D341Med (cell line): ENCODE measurements at places on chromosomes 11 and 22.

DNA sequence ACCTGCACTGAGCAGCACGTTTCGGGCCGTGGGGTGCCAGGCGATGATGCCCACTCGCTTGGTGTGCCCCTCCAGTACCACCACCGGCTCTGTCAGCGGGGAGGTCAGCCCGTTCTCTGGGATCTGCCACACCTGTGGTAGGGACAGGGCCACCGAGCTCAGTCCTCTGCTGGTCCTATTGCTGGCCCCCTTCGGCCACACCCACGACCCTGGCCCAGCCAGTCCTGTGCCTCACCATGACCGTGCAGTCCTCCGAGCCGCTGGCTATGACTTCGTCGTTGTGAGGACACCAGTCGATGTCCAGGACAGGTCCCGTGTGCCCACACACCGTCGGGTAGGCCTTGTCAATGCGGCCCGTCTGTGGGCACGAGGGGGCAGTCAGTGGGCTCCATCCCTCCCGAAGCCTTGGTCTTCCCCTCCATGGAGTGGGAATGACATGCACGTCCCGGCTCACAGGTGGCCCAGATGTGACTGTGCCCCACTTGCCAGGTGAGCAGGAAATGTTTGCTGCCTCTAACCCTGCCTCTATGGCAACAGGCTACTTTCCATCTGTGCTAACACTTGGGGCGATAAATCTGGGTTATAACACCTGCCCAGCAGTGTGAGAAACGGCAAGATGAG, 1.4 kb downstream of the CORO1B start:
- DNase-seq: no peak

GRCh38 chr11:17585911-17586695, 39.0 kb downstream of the OTOG start:
- DNase-seq: no peak

DNA sequence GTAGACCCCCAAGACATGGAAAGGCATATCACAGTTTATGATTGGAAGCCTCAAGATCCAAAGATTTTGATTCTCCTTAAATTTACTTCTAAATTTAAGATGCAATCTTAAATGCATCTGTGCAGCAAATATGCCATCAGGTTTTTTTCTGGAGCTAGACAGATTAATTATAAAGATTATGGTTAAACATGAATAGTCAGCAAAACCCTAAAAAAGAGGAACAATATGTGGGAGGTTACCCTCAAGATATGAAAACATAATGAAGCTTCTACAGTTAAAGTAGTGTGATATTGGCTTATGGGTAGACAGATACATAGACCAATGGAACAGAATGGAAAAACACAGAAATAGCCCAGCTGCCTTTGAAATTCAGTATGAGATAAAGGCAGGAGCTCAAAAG, 31.7 kb downstream of the OR8B12 start:
- DNase-seq: no peak

- no peak for DNase-seq
These were observed 11.5 kb downstream of the RIC8A start for GRCh38 chr11:218815-219593.

- no peak for DNase-seq
These were observed 63.4 kb downstream of the RCN1 start for GRCh38 chr11:32154275-32154674.

DNA sequence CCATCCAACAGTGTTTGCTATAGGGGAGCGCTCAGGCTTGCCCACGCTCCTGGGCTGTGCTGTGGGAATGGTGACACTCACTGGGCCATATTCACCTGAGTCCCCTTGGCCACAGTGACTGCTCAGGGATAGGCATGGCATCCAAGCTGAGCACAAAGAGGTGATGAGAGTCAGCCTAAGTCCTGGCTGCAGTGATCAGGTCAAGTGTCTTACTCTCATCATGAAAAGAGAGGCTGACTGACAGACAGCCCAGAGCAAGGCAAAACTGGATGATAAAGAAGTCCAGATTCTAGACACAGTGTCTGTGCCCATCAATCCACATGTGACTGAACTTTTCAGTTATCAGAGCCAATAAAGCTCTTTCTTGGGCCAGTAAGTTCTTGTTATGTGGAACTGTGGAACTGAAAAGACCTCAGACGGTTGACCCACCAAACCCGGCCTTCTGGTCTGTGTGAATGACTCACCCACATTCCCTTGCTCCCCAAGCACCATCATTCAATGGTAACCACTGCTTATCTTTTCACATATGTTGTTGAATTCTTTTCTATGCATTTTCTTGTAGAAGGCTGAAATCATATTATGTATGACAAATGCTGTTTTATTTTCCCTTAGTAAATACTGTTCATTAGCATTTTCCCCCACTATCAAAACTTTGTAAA, 43.2 kb upstream of the YPEL1 start:
- DNase-seq: no peak

DNA sequence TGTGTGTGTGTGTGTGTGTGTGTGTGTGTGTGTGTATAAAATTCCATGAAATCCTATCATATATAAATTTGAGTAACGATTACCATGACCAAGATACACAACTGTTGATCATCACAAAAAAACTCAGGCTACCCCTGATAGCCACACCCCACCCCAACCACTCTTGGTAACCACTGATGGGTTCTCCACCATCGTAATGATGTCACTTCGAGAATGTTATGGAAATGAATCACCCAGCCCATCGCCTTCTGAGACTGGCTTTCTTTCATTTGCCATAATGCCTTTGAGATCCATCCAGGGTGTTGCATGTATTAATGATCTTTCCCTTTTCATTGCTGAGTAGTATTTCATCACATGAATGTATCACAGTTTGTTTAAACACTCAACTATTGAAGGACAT, 496.0 kb downstream of the MIAT start:
- DNase-seq: no peak

GRCh38 chr11:114147375-114148012, 88.0 kb downstream of the ZBTB16 start:
- no peak for DNase-seq
